ENCODE measurements at places on chromosomes 3 and 15.

GRCh38 chr3:151107701-151108100, 22.2 kb downstream of the MED12L start:
- DNase-seq, result peak; percentile 7

DNA sequence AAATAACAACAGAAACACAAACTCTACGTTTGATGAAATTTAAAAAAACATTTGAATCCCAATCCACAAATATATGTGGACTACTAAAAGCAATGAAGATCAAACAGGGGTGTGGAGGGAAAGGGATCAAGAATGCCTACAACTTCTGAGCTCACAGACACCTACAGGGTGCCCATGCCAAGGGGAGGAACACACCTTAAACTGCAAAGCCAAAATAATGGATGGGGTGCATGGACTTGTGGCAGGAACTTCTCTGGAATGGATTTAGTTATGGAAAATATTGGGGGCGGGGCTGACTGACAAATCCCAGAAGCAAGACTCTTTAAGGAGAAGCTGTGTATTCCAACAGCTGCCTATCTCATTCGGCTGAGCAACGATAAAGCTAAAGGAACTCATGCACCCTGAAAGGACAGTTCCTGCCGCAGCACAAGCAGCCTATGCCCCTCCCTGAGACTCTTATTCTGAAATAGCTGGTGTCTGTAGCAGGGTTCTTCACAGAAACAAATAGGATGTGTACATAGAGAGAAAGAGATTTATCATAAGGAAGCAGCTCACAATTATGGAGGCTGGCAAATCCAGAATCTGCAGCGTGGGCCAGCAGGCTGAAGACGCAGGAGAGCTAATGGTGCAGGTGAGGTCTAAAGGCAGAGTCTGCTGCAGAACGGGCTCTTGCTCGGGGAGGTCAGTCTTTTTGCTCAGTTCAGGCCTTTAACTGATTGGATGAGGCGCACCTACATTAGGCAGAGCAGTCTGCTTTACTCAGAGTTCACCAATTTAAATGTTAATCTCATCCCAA, 24.5 kb upstream of the PLA2G4D start:
- DNase-seq, result peak; percentile 49

DNA sequence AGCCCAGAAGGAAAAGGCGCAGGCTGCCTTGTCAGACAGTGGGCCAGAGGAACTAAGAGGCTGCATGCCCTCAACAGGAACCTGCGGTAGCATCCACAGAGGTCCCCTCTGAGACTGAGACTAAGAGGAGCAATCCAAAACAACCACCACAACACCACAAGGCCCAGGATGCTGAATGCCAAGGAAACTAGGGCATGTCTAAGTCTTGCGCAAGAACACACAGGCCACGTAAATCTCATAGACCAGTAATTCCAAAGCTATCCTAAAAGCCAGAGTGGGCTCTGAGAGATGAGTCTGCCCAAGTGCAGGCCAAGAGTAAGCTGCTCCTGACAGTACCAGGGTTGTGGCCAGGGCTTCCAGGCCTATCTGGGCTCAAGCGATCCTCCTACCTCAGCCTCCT, 12.9 kb downstream of the MON1A start:
- DNase-seq, result no peak

- DNase-seq, result peak; percentile 85
Measured at GRCh38 chr15:80780416-80781221, 1.4 kb downstream of the CEMIP start.

- peak; percentile 8 for DNase-seq
Measured at GRCh38 chr3:174251681-174252080, 607.5 kb upstream of the NAALADL2 start.

DNA sequence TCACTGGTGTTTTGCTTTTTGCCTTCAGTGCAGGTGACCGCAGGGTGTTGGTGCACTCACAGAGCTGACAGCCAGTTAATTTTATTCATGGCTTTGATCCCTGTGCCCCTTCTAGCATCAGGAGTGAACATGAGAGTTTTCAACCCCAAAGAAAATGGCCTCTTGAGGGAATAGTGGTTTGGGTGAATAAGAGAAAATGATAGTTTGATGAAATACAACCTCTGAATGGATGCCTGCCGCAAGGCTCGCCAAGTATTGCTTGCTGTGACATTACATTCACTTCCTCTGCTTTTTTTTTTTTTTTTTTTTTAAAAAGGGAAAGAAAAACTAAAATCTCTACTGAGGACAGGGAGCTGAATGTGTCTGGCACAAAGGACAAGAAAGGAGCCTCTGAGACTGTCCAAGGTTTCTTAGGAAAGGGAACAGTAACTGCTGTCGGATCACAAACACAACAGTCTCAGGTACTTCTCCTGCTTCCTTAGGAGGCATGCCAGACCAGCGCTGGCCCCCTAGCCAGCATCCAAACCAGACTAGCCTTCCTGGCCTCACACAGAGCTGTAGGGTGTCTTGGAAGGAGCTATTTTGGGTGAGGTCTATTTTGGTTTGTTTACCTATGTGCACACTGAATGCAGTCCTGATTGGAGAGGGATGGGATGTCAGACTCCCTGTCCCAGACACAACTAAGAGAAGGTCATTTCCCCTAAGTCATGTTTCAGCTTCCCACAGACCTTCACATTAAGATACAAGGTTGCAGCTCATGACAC, 29.0 kb downstream of the CCDC80 start:
- no peak for DNase-seq

DNA sequence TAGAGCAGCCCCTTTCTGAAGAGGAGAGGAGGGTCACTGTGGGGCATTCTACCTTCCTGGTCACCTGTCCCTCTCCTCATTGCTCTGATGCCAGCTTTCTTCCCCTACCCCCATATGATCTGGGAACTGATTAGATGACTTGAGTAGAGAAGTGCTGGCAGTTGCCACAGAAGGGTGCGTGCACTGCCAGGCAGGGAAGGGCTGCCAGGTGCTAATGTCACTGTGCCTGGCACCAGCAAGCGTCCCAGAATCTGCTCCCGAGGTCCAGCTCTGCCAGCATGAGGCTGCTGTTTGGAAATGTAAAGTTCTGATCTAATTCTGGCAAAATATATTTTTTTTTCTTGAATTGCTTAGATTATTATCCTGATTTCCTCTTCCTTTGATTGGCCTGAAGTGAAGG, 52.8 kb downstream of the PPM1L start:
- no peak for DNase-seq

- no peak for DNase-seq
Measured at GRCh38 chr3:113285741-113286140, 74.4 kb downstream of the BOC start.

GRCh38 chr3:72230774-72231379, 445.9 kb upstream of the PROK2 start:
- DNase-seq, result no peak

GRCh38 chr3:74789111-74789510, 174.7 kb upstream of the CNTN3 start:
- DNase-seq, result peak; percentile 53

- no peak for DNase-seq
Measured at GRCh38 chr3:105866656-105867653, 1.9 kb downstream of the CBLB start.

GRCh38 chr15:93497291-93497690, 408.3 kb upstream of the RGMA start:
- no peak for DNase-seq
